ENCODE measurements at places on chromosomes 4 and X. TPM values are rescaled to one million over a fixed set of nuclear protein-coding genes. Genes with fewer than 3 reads are reported as not detected.

The NPY2R gene
- polyA plus RNA-seq = not detected

The SSX4B gene
- polyA plus RNA-seq = not detected

The FBXO8 gene
- polyA plus RNA-seq = 18.9 TPM

The GAGE12F gene
- not detected for polyA plus RNA-seq

The PPEF2 gene
- polyA plus RNA-seq = not detected

The LRRC66 gene
- polyA plus RNA-seq = 1.4 TPM

The CTAG1B gene
- polyA plus RNA-seq = not detected

The CT45A3 gene
- not detected for polyA plus RNA-seq

All from muscle of arm (tissue), 14 donors.